GM13976 (cell line): ENCODE measurements at places on chromosomes 2 and 18.

DNA sequence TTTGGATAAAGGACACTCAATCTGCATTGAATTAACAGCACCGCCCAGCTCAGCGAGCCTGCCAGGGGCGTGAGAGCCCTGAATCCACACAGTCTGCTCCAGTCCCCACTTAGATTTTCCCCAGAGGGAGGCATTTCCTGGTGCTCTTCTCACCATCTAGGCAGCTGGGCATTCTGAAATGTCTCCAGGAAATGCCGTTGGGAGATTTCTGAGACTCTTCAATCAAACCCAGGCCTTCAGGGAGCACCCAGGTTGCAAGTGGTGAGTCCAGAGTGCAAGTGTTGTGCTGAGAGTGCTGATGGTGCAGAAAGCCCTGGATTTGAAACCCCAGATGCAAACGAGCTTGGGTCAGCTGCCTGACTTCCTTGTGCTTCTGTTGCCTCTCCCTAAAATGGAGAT is 23.4 kb upstream of the TMEM37 start:
- no peak for DNase-seq

DNA sequence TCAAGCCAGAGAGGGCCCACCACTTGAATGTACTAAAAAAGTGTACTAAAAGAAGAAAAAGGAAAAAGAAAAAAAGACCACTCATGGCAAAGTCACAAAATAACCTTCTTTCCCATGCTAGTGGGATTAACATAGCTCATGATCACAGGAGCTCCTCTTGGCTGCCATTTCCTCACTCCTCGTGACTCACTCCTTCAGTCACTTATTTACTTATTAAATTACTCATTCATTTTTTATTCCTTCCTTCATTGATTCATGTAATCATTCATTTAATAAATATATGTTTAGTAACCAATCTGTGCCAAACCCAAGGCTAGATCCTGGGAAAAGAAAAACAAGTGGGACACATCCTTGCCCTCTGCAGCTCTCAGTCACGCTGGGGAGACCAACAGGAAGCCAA is 300.5 kb downstream of the INSIG2 start:
- DNase-seq: no peak

DNA sequence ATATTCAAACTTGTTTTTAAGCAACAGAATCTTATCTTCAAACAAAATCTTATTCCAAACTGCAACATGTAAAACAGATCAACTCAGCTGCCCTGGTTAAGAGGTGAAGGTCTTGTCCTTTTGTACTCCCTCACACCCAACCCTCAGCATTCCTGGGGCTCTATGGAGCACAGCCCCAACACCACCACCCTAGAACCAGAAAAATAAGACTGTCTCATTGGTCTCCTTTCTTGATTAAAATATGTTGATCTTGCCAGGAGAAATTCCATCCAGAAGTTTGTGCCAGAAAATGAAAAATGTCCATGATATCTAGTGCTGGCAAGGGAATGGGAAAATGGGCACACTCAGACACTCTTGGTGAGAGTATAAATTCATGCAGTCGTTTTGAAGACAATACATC is 62.1 kb upstream of the TMEM17 start:
- no peak for DNase-seq

GRCh38 chr18:33275843-33276242 is 164.7 kb downstream of the CCDC178 start:
- DNase-seq: no peak
